Left ventricle myocardium inferior (tissue), 1 donor: ENCODE measurements at places on chromosomes 5 and 9. TPM values are rescaled to one million over a fixed set of nuclear protein-coding genes. Genes with fewer than 3 reads are reported as not detected.

DNA sequence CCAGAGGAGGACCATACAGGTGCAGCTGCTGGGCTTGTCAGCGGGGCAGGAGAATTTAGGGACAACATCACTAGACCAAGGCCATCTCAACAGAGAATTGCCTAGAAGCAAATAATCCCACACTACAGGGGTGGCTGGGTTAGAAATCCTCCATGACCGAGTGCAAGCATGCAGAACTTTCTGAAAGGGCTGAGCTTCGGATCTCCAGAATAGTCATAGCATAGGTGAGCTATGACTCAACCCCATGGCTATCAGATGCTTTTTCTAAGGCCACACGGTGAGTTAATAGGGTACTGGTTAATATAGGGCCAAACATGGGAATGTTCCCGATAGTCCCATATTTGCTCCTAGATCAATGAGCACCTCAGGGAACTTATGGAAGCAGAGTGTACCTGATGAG, 4.2 kb downstream of the KCNIP1 start:
- no peak for DNase-seq

- no peak for DNase-seq
These were observed 7.5 kb downstream of the DOCK8 start for GRCh38 chr9:221989-222776.

- no peak for DNase-seq
These were observed 7.6 kb upstream of the GRPEL2 start for GRCh38 chr5:149337736-149338135.

- DNase-seq, result no peak
These were observed at the start of gene CCDC152 for GRCh38 chr5:42756606-42757601. CCDC152 (plus strand) TSS chr5:42756818; CDS start chr5:42759122, 2,304 bp downstream.

- no peak for DNase-seq
These were observed 172.8 kb downstream of the NR3C1 start for GRCh38 chr5:143230676-143230996.

- no peak for DNase-seq
These were observed 35.5 kb upstream of the LRRTM2 start for GRCh38 chr5:138910546-138911185.

DNA sequence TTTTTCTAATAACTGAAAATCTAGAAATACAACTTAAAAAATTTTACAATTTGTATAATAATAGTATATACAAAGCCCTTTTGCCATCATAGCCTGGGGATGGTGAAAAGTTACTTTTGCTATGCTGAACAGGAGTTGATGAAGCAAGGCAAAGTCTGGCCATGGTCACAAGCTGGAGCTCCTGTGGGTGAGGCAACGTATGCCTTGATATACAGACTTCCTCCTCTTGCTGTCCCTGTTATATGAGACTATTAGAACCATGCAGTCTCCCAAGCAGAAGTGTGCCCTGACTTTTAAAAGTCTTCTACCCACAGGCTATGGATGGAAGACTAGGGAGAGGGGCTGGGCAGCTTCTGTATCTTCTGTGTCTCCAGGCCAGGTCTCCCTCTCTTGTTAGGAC, 15.7 kb downstream of the FAM151B start:
- no peak for DNase-seq

GRCh38 chr5:10499066-10499465, 57.4 kb downstream of the ROPN1L start:
- no peak for DNase-seq

DNA sequence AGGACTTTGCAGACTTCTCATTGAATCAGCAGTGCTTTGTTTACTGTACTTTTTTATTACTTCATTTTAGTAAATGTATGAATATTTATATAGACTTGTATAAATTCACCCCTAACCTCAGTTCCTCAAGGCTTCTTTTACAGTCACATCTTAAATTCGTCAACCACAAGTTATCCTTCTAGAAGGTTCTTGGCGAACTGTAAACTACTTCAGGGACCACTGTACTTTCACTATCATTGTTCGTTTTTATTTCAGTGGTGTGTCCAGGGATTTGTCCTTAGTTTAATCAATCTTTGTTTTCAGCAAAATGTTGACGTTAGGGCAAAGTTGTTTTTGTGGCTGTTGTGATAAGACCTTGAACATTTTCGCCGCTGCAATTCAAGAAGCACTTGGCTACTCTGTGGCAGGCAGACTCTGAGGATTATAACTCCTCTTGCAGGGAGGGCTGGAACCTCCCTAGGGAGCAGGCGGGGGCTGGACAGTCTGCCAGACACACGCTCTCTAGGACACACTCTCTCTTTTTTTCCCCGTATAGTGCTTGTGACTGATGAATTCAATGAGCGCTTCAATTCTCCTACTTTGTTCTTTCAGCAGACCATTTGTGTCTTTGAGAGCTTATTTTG, 252.8 kb downstream of the FBXL7 start:
- DNase-seq, result peak; percentile 73

Gene FOXD4L3
- total RNA-seq, result not detected
